ENCODE measurements at places on chromosomes 3 and 15.

- no peak for DNase-seq
Observed at GRCh38 chr15:78880813-78881212, 8.1 kb downstream of the MORF4L1 start.

- no peak for DNase-seq
Observed at GRCh38 chr3:124313621-124314020, 321.7 kb upstream of the ROPN1 start.

GRCh38 chr3:171556148-171556547 lies 95.9 kb upstream of the TNIK start:
- DNase-seq: no peak

GRCh38 chr3:99918715-99919114 lies 101.1 kb downstream of the CMSS1 start:
- no peak for DNase-seq

GRCh38 chr15:68590721-68591389 lies 12.1 kb downstream of the CORO2B start:
- no peak for DNase-seq

DNA sequence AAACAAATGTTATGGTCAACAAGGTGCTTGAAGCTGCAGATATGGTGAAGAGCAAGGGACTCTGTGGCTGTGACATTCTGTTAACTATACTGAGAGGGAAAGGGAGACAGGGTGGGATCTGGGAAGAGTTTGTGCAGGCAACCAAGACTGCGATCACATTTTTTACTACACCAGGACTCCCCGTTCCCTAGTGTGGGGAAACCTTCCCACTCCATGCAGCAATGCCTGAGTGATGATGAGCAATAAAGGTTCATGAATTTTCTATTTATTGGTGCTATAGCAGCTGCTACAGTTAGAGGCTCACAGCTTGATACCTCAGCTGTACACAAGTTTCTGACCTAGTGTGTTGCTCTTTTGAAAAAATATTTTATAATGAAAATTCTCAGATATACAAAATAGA lies 160.9 kb upstream of the SGO1 start:
- DNase-seq: no peak

GRCh38 chr3:106522397-106522796 lies 653.6 kb upstream of the CBLB start:
- no peak for DNase-seq

GRCh38 chr3:179811321-179812095 lies 158.7 kb downstream of the USP13 start:
- no peak for DNase-seq

- DNase-seq: no peak
Observed at GRCh38 chr3:29514170-29514569, 233.3 kb downstream of the RBMS3 start.

GRCh38 chr3:179410331-179410730 lies 40.9 kb downstream of the GNB4 start:
- DNase-seq: no peak

DNA sequence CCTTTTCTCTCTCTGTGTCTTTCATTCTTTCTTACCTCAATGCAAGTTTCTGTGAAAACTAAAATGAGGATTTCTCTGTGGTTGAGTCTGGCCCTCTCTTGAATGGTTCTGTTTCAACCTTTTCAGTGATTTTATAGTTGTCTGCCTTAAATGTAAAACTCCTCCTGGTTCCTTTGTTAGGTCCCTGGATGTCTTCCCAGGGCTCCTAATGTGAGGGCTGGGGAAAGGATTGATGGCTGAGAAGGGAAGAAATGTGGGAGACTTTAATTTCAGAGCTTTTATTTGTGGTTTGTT lies 90.6 kb upstream of the GRM7 start:
- no peak for DNase-seq

DNA sequence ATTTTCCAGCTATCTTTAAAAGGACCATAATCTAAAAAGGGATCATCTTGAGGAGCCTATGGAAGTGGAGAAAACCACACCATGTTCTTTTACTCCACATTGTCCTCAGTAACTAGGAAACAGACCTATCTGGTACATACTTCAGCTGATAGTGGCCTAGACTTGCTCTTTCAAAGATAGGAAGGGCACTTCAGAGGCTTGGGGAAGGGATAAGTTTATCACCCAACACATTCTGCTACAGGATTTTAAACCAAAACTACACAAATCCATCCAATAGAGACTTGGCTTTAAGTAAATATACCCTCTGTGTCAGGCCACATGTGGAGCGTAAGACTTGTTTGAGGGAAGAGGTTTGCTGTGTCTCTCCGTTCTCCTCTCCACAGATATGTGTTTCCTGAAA lies 35.4 kb downstream of the CP start:
- no peak for DNase-seq

DNA sequence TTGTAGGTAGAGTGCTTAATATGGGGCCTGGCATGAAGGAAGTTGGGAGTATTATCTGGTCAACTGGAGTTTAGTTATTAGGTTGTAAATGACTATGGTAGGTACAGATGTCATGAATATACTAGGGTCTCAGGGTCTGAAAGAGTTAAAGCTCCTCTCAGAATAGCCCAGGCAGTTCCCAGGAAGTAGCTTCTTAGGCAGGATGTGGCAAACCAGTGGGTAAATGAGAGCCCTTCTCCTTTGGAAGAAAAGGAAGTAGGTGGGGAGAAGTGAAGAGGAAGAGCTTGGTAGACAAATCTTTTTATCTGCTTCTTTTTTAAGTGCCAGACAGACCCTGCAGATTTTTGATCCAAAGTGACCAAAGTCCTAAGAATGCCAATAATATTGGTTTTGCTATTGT lies 24.5 kb downstream of the MAP2K1 start:
- DNase-seq: no peak

DNA sequence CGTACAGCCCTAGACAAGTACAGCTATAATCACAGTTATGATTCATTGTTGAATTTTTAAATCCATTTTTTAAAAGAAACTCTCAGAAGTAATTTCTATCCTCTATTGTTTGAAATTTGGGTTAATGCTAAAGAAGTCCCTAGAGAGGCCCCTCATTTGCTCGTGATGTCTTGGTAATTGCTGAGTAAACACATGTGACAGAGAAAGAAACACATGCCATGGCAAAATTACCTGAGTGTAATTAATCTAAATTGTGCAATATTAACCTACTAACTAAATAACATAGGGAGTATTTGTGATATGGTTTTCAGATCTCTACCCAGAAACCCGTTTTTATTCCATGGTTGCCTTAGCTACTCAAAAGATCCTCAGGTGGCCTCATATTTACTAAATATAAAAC lies 10.8 kb downstream of the NEK10 start:
- DNase-seq: no peak

- DNase-seq: no peak
Observed at GRCh38 chr15:95712785-95713184, 617.7 kb upstream of the NR2F2 start.

DNA sequence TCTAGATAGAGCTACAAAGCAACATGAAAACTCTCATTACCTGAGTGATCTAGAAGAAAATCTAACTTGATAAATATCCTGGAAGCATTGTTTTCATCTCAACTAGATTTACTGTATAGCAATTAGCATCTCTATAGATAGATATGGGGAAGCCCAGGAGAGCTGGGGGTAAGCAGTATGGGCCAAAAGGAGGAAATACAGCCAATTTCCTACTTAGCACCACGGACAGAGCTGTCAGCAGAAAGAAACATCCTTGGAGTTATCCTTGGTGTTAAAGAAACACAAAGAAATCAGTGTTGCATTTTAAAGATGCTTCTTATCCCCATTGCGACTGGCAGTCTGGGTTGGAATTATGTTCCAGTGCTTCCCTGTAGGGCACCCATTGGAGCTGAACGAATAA lies 126.2 kb downstream of the TIGIT start:
- DNase-seq: no peak

GRCh38 chr3:14096742-14097141 lies 27.9 kb downstream of the CHCHD4 start:
- DNase-seq: no peak

DNA sequence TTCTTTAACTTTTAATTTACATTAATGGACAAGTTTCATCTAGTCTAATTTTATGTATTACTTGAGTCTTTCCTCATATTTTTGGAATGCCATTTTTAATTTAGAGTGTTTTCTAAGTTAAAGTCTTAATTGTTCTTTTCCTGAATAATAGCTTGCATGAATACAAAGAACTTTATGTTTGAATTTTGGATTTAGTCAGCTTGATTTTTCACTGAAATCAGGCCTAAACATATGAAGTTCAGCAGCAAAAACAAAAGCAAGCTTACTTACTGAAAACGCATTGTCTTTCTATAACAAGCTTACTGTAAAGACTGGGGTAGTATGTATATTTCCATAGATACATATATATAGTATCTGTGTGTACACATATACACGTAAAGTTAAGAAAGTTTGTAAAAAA lies 126.0 kb downstream of the ZBTB20 start:
- DNase-seq: no peak

All from NCI-H1048 (cell line).